ENCODE measurements at places on chromosomes 7 and 10. TPM values are rescaled to one million over a fixed set of nuclear protein-coding genes. Genes with fewer than 3 reads are reported as not detected.

Gene ANKRD2
- total RNA-seq = not detected

GRCh38 chr10:113294868-113295267, 258.0 kb upstream of the HABP2 start:
- no peak overlapping the region for H3K27ac ChIP-seq
- H3K4me1 ChIP-seq = no peaks in the 10 kb centered on the region
- no peak overlapping the region for H3K4me3 ChIP-seq
- peaks cover 14% of the 10 kb centered on the region for H3K27me3 ChIP-seq

Gene DKK1
- total RNA-seq = not detected

Gene SFRP5
- not detected for total RNA-seq

GRCh38 chr7:127550247-127550646, 35.1 kb downstream of the GCC1 start:
- DNase-seq = no peak
- no peak overlapping the region for H3K27ac ChIP-seq
- H3K4me3 ChIP-seq = no peak overlapping the region
- peaks cover 3% of the 10 kb centered on the region for H3K27me3 ChIP-seq

DNA sequence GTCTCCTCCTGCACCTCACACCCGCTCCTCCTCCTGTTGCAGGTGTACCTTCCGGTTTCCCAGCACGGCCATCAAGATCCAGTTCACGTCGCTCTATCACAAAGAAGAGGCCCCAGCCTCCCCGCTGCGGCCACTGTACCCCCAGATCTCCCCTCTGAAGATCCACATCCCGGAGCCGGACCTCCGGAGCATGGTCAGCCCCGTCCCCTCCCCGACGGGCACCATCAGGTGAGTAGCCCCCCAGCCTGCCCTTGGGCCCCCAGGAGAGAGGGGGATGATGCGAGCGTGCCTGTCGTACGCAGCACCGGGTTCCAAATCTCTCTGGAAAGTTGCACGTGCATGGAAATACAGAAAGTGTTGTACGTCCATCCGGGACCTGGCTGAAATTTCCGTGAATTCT, 34.6 kb upstream of the AP5Z1 start:
- H3K27me3 ChIP-seq = no peaks in the 10 kb centered on the region
- H3K36me3 ChIP-seq = peaks cover 12% of the 10 kb centered on the region
- peaks cover 43% of the 10 kb centered on the region for H3K4me1 ChIP-seq
- no peak overlapping the region for H3K27ac ChIP-seq
- H3K4me3 ChIP-seq = no peak overlapping the region
- no peak for DNase-seq

DNA sequence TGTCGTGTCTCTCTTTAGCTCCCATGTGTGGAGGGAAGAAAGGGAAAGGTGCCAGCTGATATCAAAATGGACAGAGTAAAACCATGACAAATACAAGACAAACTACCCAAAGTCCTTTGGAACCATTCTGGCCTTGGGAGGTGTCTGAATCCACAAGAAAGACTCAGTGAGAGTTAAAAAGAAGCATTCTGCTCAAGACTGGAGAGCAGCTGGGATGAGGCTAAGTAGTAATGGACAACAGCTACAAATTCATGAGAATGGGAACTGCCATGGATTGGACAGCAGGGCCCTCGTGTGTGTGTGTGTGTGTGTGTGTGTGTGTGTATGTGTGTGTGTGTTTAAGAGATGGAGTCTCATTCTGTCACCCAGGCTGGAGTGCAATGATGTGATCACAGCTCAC, 39.6 kb upstream of the MYL10 start:
- DNase-seq = no peak
- no peaks in the 10 kb centered on the region for H3K4me1 ChIP-seq
- no peaks in the 10 kb centered on the region for H3K36me3 ChIP-seq
- H3K4me3 ChIP-seq = no peak overlapping the region

DNA sequence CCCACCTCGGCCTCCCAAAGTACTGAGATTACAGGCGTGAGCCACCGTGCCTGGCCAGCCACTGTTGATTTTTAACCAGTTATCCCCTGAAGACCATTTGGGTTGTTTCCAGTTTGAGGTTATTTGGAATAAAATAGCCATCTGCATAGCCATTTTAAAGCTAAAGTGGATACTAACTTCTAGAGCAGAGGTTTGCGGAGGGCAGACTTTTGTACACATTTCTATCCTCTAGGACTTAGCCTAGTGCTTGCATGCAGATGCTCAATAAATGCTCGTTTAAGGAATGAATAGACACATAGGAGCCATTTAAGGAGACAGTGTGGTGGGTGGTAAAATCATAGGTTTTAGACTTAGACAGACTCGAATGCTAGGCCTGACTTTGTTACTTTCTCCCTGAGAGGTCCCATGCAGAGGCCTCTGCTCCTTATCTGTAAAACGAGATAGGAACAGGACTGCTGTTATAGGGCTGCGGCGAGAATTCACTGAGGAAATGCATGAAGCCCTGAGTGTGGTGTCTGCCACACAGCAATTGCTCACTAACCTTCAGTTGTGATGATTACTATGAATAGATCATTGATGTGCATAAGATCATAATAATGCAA, 75.9 kb downstream of the PFKFB3 start:
- no peak overlapping the region for H3K27ac ChIP-seq
- DNase-seq = no peak
- no peak overlapping the region for H3K4me3 ChIP-seq
- peaks cover 46% of the 10 kb centered on the region for H3K4me1 ChIP-seq

Gene CPXM2
- total RNA-seq = not detected

GRCh38 chr10:119337796-119338432, 130.5 kb downstream of the GRK5 start:
- no peak for DNase-seq
- H3K27ac ChIP-seq = no peak overlapping the region
- no peaks in the 10 kb centered on the region for H3K27me3 ChIP-seq
- peaks cover 28% of the 10 kb centered on the region for H3K4me1 ChIP-seq

Gene HOXA3
- total RNA-seq = not detected

GRCh38 chr7:25169683-25170082, 44.6 kb upstream of the CYCS start:
- no peaks in the 10 kb centered on the region for H3K27me3 ChIP-seq
- H3K4me1 ChIP-seq = no peaks in the 10 kb centered on the region
- no peak overlapping the region for H3K4me3 ChIP-seq
- peaks cover 3% of the 10 kb centered on the region for H3K36me3 ChIP-seq

DNA sequence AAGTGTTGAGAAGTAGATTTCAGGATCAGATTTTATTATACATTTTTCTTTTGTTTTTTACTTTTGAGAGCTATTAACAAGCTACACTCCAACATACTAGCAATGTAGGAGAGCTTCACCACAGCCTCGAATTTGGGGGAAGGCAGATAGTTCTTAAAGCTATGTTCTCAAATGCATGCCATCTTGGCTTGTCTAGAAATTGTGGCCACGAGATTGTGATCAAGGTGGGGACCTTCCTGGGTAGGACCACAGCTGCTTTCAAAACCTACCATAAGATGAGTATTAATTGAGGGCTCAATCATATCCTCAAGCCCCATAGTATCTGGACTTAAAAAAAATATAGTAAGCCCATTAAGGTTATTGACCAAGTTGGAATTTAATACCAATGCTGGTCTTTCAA, 27.9 kb upstream of the JAZF1 start:
- peaks cover 14% of the 10 kb centered on the region for H3K27me3 ChIP-seq
- H3K27ac ChIP-seq = no peak overlapping the region
- H3K36me3 ChIP-seq = peaks cover 2% of the 10 kb centered on the region
- no peak for DNase-seq
- H3K4me1 ChIP-seq = peaks cover 32% of the 10 kb centered on the region

- H3K4me3 ChIP-seq = no peak overlapping the region
- DNase-seq = no peak
- no peak overlapping the region for H3K27ac ChIP-seq
Observed at GRCh38 chr7:108459922-108460551, 3.8 kb upstream of the NRCAM start.

Gene SLC13A4
- total RNA-seq = not detected

Data from activated CD4-positive, alpha-beta memory T cell treated with anti-CD3 and anti-CD28 coated beads for 36 hours (primary cell).